ENCODE measurements at places on chromosomes 2 and 18.

DNA sequence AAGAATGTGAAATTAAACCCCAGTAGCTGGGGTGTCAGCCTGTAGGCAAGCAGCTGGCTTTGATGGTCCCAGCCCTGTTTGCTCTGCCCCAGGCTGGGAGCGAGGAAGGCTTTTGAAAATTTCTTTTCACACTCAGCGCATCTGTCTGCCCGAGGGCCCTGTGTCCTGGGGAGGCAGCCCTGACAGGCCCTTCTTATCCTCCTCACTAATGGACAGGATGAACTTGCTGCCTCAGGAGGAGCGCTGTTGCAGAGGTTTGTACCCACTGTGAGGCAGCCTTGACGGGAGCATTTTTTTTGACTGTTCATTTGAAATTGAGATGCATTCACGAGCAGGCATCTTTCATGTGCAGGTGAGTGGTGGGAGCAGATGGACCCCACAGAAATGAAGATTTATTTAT is 62.4 kb downstream of the SERPINB8 start:
- DNase-seq: no peak

GRCh38 chr2:3184167-3184566 is 193.5 kb downstream of the EIPR1 start:
- DNase-seq: no peak

DNA sequence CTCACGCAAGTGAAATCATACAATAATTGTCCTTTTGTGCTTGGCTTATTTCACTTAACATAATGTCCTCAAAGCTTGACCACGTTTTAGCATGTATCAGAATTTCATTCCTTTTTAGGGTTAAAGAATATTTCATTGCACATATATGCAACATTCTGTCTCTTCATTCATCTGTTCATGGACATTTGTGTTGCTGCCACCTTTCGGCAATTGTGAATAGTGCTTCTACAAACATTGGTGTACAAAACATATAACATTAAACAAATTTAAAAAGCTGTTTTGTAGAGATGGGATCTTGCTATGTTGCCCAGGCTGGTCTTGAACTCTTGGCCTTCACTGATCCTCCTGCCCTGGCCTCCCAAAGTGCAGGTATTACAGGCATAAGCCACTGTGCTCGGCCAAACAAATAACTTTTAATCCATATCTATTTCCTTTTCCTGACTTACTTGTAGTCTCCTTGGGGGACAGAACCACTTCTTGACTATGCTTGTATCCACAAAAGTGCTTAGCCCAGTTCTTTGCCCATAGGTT is 209.3 kb downstream of the SLC4A3 start:
- DNase-seq: no peak

DNA sequence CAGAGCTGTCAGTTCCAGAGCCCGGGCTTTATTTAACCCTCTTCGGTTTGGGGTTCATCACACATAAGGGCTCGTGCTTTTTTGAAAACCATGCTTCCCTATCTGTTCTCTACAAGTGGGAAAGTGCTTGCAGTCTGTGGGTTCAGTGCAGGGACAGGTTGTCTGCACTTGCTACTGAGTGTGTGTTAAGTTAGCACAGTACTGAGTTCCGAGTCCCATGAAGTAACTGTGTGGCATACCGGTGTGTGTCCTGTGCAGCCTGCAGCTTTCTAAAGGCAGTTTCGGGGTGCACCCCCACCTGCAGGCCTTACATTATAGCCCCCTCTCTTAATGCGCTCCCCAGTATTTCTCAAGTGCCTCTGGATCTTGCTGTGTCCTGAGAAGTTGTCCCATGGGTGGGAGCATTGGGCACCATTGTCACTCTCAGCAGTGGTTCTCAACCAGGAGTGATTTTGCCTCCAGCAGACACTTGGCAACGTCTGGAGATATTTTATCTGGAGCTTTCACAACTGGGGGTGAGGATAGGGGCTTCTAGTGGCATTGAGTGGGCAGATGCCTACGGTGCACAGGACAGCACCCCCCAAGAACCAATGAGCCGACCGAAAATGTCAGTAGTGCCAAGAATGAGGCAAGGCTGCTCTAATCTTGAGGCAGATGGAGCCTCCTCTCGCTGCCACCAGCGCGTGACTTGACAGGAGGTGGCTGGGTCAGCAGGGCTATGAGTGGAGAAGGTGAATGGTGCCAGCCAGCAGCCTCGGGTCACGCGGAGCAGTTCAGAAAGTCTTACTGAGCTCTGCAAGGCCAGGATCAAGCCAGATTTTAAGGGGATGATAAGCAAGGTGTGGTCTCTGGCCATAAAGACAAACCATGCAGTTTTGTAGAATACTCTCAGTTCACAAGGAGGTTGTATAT is 152.2 kb downstream of the SMAD7 start:
- DNase-seq: no peak

DNA sequence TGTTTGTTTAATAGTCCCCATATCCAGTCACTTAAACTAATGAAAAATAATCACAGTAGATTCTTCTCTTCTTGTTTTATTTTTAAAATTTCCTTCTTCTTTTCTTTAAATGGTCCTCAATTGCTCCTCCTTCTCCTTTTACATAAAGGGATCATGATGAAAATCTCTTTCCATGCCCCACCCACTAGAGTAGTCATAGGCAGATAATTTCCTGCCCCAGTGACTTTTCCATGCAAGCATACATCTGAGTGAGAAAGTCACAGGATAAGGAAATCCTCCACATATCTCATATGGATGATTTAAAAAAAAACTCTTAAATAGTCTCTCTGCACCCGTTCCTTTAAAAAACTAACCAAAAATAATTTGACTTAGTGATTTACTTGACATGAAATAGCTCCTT is 552.3 kb upstream of the SETBP1 start:
- DNase-seq: no peak

DNA sequence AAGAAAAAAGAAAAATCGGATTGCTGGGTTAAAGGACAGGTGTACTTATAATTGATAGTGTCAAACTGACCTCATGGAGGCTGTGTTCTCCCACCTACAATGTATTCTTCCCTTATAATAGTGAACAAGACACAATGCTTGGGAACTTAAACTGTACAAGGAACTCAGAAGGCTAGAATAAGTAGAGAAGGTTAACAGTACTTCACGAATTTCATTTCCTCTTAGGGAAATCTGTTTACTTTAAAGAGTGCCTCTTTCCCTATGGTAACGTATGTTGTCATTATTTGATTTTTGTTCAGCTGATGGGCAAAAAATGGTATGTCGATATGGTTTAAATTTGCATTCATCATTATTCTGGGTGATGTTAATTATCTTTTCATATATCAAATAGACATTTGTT is 9.2 kb upstream of the HK2 start:
- no peak for DNase-seq

DNA sequence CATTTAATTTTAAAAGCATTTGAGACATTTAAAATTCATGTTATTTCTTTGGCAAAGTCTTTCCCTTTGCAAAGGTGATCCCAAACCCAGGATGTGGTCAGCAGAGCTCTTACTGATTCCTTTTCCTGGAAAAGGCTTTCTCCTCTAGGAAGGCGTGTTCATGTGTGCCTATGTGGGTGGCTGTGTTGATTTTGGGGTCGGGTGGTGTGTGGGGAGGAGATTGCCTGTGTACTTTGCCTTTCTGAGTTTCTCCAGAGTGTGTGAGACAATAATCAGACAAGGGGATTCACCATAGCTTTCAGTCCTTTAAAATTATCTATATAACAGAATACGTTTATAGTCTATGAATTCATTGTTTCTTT is 173.2 kb downstream of the SOCS6 start:
- DNase-seq: no peak

- DNase-seq: no peak
Observed at GRCh38 chr18:6737833-6738232, 8.3 kb downstream of the ARHGAP28 start.

- no peak for DNase-seq
Observed at GRCh38 chr2:28633204-28633603, 118.4 kb upstream of the PPP1CB start.

GRCh38 chr2:42922790-42923579 is 130.6 kb upstream of the HAAO start:
- no peak for DNase-seq

- DNase-seq: no peak
Observed at GRCh38 chr2:142936629-142937028, 59.2 kb downstream of the KYNU start.

DNA sequence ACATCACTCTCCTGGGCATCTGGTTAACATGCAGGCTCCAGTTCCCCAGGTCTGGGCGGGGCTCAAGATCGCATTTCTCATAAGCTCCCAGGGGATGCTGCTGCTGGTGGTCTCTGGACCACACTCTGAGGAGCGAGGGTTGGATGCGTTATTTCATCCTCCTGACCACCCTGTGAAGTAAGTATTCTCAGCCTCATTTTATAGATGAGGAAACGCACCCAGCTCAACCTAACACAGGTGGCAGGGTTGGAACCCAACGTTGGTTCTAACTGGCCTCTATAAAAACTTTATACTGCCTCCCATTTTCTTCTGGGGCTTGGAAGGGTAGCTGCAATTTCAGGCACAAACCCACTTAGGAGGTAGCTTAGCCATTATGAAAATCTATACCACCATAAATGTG is 120.5 kb downstream of the FAM210A start:
- DNase-seq: no peak

DNA sequence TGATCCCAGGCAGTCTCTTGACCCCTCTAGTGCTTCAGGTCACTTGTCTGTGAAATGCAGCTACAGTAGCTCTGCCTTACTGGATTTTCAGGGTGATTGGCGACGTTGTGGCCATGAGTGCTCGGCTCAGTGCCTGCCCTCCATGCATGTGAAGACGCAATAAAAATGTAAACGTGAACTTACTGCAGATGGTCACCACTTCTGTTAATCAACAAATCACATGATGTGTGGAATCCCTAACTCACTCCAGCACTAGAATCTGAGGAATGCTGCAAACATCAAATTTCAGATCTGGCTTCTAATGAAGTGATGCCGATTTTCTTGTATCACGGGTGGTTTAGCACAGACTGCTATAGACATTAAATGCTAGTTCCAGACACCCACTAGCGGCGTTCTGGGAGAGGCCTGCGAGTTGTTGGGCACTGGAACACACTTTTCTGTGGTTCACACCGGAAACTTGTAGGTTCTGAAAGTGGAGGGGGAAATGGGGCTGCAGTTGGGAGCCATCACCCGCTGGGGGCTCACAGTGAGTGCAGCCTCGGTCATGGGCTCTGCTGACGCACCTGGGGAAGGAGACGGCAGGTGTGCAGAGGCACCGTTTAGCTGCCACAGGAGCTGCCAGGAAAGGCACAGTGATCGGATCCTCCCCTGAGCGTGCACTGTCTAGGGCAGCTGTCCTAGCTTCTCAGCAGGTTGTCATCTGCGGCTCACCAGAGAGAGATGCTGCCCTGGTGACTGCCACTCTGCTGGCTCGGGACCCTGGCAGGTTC is 6.5 kb downstream of the CNDP1 start:
- DNase-seq: no peak

GRCh38 chr2:207184348-207184747 is 18.6 kb upstream of the KLF7 start:
- no peak for DNase-seq

GRCh38 chr2:145283131-145283530 is 763.2 kb upstream of the ZEB2 start:
- no peak for DNase-seq

GRCh38 chr18:657311-658000 is at the start of gene TYMS:
TYMS (plus strand) TSS chr18:657653; CDS start chr18:657743, 90 bp downstream.
- no peak for DNase-seq

- no peak for DNase-seq
Observed at GRCh38 chr2:16090650-16091575, 150.6 kb downstream of the MYCN start.

DNA sequence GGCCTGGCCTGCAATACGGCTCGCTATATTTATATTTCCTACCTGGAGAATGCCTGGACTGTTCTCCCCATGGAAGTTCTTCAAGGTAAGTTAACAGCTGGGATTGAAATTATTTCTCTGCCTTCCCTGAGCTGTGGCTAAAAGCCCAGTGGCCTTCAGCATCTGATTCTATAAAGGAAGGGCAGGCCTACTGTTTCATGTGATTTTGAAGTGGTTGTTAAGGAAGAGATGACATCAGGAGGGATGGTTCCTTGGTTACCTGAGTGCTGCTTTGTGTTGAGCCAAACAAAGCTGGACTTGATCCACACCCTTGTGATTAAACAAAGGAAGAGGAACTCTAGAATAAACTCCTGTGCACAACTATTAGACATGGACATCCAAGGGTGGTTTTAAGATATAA is 61.6 kb downstream of the MFSD6 start:
- no peak for DNase-seq

DNA sequence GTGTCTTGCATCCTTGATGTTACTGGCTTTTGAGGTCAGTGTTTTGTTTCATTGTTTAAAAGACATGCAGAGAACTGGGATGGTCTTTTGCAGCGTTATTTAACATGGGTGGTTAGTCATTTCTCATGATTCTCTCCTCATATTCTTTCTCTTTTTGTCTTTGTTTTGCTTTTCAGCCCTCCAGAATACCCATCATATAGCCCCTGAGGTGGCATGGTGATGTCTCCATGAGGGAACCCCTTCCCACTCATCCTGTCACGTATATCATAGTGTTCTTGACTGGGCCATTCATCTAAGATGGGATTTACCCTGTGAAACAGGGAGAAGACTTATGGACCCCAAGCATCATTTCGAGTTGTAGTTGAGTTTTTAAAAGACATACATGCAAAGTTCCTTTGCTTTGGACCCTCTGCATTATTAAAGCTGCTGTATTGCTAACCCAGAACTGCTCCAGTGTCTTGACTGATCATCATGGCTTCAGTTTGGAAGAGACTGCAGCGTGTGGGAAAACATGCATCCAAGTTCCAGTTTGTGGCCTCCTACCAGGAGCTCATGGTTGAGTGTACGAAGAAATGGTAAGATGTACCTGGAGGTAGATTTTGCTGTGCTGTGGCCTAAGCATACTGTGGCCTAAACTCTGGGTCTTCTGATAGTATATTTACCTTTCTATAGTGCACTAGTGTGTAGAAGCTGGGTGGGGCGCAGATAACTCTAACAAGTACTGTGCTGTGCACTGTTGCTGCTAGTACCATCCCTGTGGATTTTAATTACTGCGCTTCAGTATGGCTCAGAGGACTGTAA is 1.4 kb downstream of the EHBP1 start:
- DNase-seq: no peak

- no peak for DNase-seq
Observed at GRCh38 chr2:105977212-105977611, 216.9 kb downstream of the UXS1 start.

DNA sequence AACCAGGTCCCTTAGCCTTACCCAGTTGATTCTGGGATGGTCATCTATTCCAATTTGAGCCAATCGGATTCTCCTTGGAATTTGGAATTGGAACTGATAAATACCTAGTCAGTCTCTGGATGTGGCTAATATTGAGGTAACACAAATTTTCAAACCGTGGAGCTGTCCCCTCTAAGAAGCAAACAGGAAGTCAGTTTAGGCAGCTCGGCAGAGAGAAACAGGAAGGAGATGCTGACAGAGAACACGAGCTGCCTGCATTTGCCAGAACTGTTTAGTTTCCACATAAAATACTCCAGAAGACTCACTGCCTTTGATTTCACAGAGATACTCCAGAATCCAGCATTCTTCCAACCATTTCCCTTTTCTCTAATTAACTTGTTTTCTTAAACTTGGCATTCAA is 1024.9 kb downstream of the BCL11A start:
- no peak for DNase-seq

- DNase-seq: no peak
Observed at GRCh38 chr2:136718273-136718672, 47.1 kb upstream of the THSD7B start.

- DNase-seq: no peak
Observed at GRCh38 chr2:31428001-31428418, 13.5 kb upstream of the XDH start.

Data from stimulated activated CD8-positive, alpha-beta memory T cell treated with anti-CD3 and anti-CD28 coated beads, Interleukin-12 subunit alpha, Interleukin-12 subunit beta, amount 100 ng/mL, for 4 hours (primary cell).